ENCODE measurements at places on chromosomes 4 and X. TPM values are rescaled to one million over a fixed set of nuclear protein-coding genes. Genes with fewer than 3 reads are reported as not detected.
A peak's percentile ranks its signal among the peaks of the same experiment; 100 is the strongest.

GRCh38 chr4:14465507-14465906, 536.8 kb upstream of the CPEB2 start:
- H3K36me3 ChIP-seq = no peaks in the 10 kb centered on the region
- no peaks in the 10 kb centered on the region for H3K4me1 ChIP-seq
- no peak for DNase-seq
- H3K27me3 ChIP-seq = no peaks in the 10 kb centered on the region
- no peak overlapping the region for H3K27ac ChIP-seq

GRCh38 chr4:189084671-189085070, 856.0 kb upstream of the FRG1 start:
- no peak overlapping the region for H3K4me3 ChIP-seq
- H3K4me1 ChIP-seq = no peaks in the 10 kb centered on the region
- H3K27me3 ChIP-seq = no peaks in the 10 kb centered on the region

GRCh38 chr4:185317880-185318279, 77.8 kb downstream of the LRP2BP start:
- H3K4me1 ChIP-seq = peaks cover 12% of the 10 kb centered on the region
- H3K27ac ChIP-seq = no peak overlapping the region
- no peak for DNase-seq
- H3K4me3 ChIP-seq = no peak overlapping the region
- no peaks in the 10 kb centered on the region for H3K27me3 ChIP-seq

GRCh38 chr4:74934016-74934831, 1.3 kb downstream of the PARM1 start:
- peaks cover 51% of the 10 kb centered on the region for H3K27me3 ChIP-seq
- no peak overlapping the region for H3K27ac ChIP-seq
- H3K4me3 ChIP-seq = peak overlapping the region; percentile 74
- no peaks in the 10 kb centered on the region for H3K36me3 ChIP-seq
- DNase-seq = no peak

GRCh38 chrX:39705290-39705689, 392.5 kb downstream of the BCOR start:
- DNase-seq = no peak
- no peaks in the 10 kb centered on the region for H3K36me3 ChIP-seq
- no peak overlapping the region for H3K27ac ChIP-seq
- H3K27me3 ChIP-seq = no peaks in the 10 kb centered on the region
- no peak overlapping the region for H3K4me3 ChIP-seq

GRCh38 chrX:49037883-49038475, 5.2 kb downstream of the TFE3 start:
- H3K27ac ChIP-seq = no peak overlapping the region
- H3K4me3 ChIP-seq = no peak overlapping the region
- no peaks in the 10 kb centered on the region for H3K27me3 ChIP-seq
- DNase-seq = no peak

GRCh38 chr4:159177265-159178150, 74.6 kb downstream of the RAPGEF2 start:
- peaks cover 2% of the 10 kb centered on the region for H3K27me3 ChIP-seq
- H3K4me3 ChIP-seq = no peak overlapping the region
- peaks cover 25% of the 10 kb centered on the region for H3K4me1 ChIP-seq
- no peak overlapping the region for H3K27ac ChIP-seq
- no peak for DNase-seq

- H3K36me3 ChIP-seq = no peaks in the 10 kb centered on the region
- no peak overlapping the region for H3K27ac ChIP-seq
- no peak for DNase-seq
- H3K4me3 ChIP-seq = no peak overlapping the region
These were observed 47.3 kb upstream of the FAM9A start for GRCh38 chrX:8848441-8848840.

DNA sequence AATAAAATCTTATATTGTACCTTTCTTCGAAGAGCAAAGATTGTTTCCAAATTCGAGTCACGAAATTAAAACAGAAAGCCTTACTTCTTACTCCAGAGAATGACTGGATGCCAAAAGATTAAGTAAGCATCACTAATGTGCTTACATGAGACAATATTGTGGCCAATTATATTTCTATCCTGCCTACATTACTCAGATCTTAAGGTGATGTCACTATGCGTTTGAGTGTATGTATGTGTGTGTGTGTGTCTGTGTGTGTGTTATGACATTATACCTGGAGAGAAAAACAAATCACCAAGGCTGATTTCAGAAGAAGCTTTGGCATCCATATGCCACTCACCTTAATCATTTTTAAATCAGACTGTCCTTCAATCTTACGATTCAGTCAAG, 556.3 kb downstream of the PPARGC1A start:
- no peaks in the 10 kb centered on the region for H3K27me3 ChIP-seq
- H3K4me3 ChIP-seq = peak overlapping the region; percentile 48
- H3K27ac ChIP-seq = peak overlapping the region; percentile 86
- peaks cover 2% of the 10 kb centered on the region for H3K36me3 ChIP-seq
- DNase-seq = no peak

DNA sequence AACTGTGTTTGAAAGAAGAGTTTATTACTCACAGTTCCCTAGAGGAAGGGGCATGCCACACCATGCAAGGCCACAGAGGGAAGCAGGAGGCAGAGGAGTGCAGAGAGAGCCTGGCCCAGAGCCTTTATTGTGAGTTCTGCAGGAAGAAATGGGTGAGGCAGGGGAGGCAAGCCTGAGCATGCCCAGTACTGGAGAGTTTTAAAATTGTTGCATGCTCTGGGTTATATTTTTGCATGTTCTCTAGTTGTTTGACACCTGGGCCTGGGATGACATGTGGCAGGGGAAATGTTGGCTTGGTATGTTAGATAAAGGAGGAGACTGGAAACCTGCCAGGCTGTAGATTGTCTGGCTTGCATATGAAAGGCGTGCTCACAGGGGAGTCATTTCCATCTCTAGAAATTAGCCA, 19.7 kb upstream of the CRMP1 start:
- H3K4me3 ChIP-seq = no peak overlapping the region
- no peaks in the 10 kb centered on the region for H3K4me1 ChIP-seq
- H3K27ac ChIP-seq = no peak overlapping the region
- peaks cover 5% of the 10 kb centered on the region for H3K27me3 ChIP-seq
- no peaks in the 10 kb centered on the region for H3K36me3 ChIP-seq
- DNase-seq = no peak

GRCh38 chr4:177638871-177639270, 196.6 kb upstream of the AGA start:
- DNase-seq = no peak
- H3K4me3 ChIP-seq = no peak overlapping the region
- no peak overlapping the region for H3K27ac ChIP-seq

GRCh38 chrX:39996536-39996935, 101.2 kb downstream of the BCOR start:
- no peak overlapping the region for H3K4me3 ChIP-seq
- H3K36me3 ChIP-seq = no peaks in the 10 kb centered on the region
- peaks cover 9% of the 10 kb centered on the region for H3K27me3 ChIP-seq
- H3K27ac ChIP-seq = no peak overlapping the region
- H3K4me1 ChIP-seq = no peaks in the 10 kb centered on the region
- DNase-seq = no peak

- H3K4me3 ChIP-seq = no peak overlapping the region
- no peak overlapping the region for H3K27ac ChIP-seq
- H3K4me1 ChIP-seq = no peaks in the 10 kb centered on the region
These were observed 930.2 kb upstream of the GRID2 start for GRCh38 chr4:91373546-91373945.

DNA sequence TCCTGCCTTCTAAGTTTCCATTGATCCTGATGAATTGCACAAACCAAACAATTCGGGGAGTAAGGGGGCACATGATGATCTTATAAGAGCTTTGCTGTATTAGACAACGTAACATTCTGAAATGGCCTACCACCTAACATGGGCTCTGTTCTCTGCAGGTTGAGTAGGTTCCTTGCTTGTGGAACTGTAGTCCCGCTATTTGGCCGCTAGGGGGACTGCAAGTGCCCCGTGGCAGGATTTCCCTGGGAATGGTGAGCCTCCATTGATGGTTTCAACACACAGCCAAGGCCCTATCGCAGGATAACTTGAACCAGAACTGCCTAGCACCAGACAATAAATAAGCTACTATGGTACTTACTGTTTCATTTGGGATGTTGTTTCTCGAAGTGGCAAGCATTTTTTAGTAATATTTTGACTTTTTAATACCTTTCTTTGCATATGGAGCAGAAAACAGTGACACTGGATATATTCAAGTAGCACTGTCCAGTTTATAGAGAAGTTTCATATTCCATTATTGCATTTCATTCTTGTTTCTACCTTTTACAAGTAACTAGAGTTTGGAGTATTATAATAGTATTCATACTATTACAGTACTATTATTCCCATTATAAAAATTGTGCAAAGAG, 11.9 kb downstream of the AR start:
- no peak overlapping the region for H3K27ac ChIP-seq
- H3K36me3 ChIP-seq = no peaks in the 10 kb centered on the region
- DNase-seq = no peak
- H3K4me3 ChIP-seq = no peak overlapping the region

DNA sequence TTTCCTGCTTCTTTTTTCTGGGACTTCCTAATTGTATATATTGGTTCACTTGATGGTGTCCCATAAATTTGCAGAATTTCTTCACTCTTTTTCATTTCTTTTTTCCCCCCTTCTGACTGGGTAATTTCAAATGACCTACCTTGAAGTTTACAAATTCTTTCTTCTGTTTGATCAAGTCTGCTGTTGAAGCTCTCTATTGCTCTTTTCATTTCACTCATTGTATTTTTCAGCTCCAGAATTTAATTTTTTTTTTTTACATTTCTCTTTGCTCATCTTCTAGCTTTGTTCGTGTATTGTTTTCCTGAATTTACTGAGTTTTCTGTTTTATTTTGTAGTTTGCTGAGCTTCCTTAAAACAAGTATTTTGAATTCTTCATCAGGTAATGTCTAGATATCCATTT, 61.7 kb upstream of the SRD5A3 start:
- no peak for DNase-seq
- H3K4me1 ChIP-seq = no peaks in the 10 kb centered on the region
- no peaks in the 10 kb centered on the region for H3K36me3 ChIP-seq
- H3K4me3 ChIP-seq = no peak overlapping the region

GRCh38 chr4:24963277-24963676, 50.4 kb upstream of the CCDC149 start:
- no peak overlapping the region for H3K4me3 ChIP-seq
- H3K27ac ChIP-seq = no peak overlapping the region
- H3K4me1 ChIP-seq = no peaks in the 10 kb centered on the region
- DNase-seq = no peak
- no peaks in the 10 kb centered on the region for H3K36me3 ChIP-seq

DNA sequence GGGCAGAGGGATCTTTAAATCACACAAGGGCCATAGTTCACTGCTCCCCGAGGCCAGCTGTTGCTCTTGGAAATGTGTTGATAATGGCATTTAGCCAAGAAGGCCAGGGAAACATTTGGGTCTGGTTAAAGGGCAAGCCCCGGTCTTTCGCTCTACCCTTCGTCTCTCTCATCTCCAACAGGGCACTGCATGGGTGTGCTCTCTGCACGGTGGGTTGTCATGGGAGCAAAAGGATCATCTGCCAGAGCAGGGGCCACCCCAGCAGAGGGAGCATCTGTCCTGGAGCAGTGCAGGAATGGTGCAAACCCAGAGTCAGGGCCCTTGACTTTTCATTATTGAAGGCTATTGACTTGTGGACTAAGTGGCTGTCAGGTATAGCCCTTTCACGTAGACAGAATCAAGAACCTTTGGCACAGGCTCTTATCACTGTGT, 22.7 kb upstream of the PGRMC2 start:
- no peak overlapping the region for H3K4me3 ChIP-seq
- no peak overlapping the region for H3K27ac ChIP-seq
- H3K4me1 ChIP-seq = no peaks in the 10 kb centered on the region
- H3K27me3 ChIP-seq = no peaks in the 10 kb centered on the region
- DNase-seq = no peak

- DNase-seq = no peak
- H3K27ac ChIP-seq = no peak overlapping the region
- no peaks in the 10 kb centered on the region for H3K4me1 ChIP-seq
- H3K36me3 ChIP-seq = no peaks in the 10 kb centered on the region
- no peak overlapping the region for H3K4me3 ChIP-seq
These were observed 1096.1 kb upstream of the PRKX start for GRCh38 chrX:4809571-4809970.

DNA sequence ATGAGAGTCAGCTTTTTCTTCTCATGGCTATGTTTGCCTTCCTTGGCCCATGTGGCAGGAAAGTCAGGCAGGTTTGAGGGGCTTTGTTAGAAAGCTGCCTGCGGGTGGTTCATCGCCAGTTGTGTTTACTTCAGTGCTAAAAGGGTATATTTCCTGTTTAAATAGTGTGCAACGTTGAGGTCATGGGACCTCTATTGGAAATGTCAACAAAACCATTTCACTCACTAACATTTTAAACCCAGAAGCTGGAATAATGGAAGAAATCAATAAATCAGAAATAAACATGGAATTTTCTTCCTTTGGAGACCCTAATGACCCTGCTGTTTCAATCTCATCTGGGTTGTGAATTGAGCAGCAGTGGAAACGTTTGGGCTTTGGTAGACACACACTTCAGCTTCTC, 185.8 kb downstream of the ANKRD50 start:
- no peak overlapping the region for H3K4me3 ChIP-seq
- H3K4me1 ChIP-seq = no peaks in the 10 kb centered on the region
- H3K27me3 ChIP-seq = no peaks in the 10 kb centered on the region
- no peak overlapping the region for H3K27ac ChIP-seq
- DNase-seq = no peak
- H3K36me3 ChIP-seq = no peaks in the 10 kb centered on the region

GRCh38 chr4:121861426-121861825, 8.8 kb downstream of the BBS7 start:
- peaks cover 2% of the 10 kb centered on the region for H3K4me1 ChIP-seq
- no peak overlapping the region for H3K27ac ChIP-seq
- peaks cover 16% of the 10 kb centered on the region for H3K36me3 ChIP-seq
- no peaks in the 10 kb centered on the region for H3K27me3 ChIP-seq

DNA sequence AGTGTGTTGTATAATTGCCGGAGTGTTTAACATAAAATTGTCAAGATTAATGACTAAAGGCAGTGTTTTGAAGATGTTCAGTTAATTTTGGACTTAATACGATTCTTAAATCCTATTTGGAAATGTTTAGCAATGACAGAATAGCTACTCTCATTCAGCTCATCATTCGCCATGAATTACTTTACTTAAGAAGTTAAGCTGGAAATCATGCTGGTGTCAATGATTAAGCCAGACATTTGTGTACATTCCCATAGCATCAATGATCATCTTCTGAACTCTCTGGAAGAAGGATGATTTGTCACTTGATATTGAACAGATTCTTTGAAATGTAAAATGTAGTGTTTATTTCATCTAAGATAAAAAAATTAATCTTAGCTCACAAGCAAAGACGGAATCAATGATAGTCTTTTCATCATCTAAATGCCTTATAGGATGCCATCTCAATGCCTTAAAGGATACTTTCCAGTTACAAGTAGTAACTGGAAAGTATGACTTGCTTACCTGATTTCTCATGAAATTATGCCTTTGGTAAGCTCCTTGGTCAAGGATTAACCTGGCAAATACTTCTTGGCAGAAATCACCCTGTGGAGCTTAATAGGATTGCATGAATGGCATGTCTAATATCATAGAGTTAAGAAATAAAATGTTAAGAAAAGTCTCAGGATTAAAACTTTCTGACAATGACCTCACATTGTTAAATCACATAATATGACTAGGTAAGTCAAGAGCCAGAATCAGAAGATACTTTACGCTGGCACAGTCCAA, 515.5 kb upstream of the AGA start:
- H3K36me3 ChIP-seq = no peaks in the 10 kb centered on the region
- no peak overlapping the region for H3K27ac ChIP-seq
- no peaks in the 10 kb centered on the region for H3K27me3 ChIP-seq
- no peaks in the 10 kb centered on the region for H3K4me1 ChIP-seq

Gene GRK4
- total RNA-seq = 2.4 TPM

Gene ADGRL3
- total RNA-seq = not detected

Gene SYTL4
- total RNA-seq = not detected

Gene ZMAT1
- total RNA-seq = 12.9 TPM

Gene SHOX
- not detected for total RNA-seq

Measured in activated naive CD8-positive, alpha-beta T cell treated with anti-CD3 and anti-CD28 coated beads, Interleukin-2, amount 10 ng/mL, durations not matched to agents 7 days and 5 days (primary cell).